ENCODE measurements at places on chromosomes 4 and X. TPM values are rescaled to one million over a fixed set of nuclear protein-coding genes. Genes with fewer than 3 reads are reported as not detected.

DNA sequence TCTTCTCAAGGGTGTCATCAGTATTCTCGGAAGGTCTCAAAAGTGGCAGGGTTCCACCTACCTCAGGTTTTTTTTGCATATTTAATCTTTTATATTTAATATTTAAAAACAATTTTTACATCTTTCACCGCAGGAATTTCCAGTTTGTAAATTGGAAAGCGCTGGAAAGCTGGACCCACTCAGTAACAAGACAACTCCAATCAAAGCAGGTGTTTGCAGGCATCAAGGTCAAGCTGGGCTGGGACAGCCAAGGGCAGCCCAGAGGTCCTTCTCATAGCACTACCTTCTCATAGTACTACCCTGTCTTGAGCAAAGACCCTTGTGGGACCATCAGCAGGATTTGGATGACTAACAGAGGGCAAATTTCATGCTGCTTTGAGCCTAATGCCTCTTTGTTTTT is 160.1 kb downstream of the TET2 start:
- no peak for DNase-seq

DNA sequence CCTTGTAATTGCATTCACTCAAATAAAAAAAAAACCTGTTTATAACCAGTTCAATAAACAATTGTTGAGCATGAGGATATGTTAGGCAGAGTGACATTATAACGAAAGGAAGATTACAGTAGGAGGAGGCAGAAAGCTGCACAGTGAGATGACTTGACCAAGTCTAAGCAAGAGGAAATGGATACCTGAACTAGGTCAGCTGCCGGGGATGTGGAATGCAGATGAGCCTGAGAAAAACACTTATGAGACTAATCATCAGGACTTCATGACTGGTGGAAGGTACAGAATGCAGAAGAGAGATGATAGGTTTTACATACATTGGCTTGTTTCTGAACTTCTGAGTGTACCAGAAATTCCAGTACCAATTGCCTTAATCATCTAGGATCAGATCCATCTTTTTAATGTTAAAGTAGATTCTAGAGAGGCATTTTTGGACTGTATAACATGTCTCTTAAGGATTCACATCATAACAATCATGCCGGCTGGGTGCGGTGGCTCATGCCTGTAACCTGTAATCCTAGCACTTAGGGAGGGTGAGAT is 208.1 kb upstream of the PPP3CA start:
- DNase-seq, result no peak

GRCh38 chrX:153974003-153974725 is 1.6 kb downstream of the TMEM187 start:
- no peak for DNase-seq

- DNase-seq, result peak; percentile 62
Measured at GRCh38 chrX:40474205-40474626, 106.6 kb upstream of the ATP6AP2 start.

DNA sequence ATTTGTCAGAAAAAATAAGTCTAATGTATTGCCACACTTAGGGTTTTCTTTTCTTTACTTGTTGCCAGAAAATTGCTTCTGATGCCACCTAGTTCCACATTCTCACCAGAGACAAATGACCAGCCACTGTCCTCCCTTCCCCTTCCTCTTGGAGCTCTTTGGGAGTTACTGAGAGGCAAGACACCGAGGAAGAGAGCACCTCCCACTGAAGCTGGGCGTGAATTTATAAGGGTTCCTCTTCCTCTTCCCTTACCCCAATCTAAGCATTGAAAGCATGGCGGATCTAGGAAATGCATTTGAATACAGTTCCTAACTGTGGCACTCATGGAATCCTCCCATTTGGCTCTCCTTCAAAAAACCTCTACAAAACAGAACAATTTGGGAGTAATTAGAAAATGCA is 30.0 kb downstream of the ANXA3 start:
- no peak for DNase-seq

Gene NCAPG
- polyA plus RNA-seq, result 0.14 TPM

Gene GPR50
- not detected for polyA plus RNA-seq
